ENCODE measurements at places on chromosomes 13 and 19. TPM values are rescaled to one million over a fixed set of nuclear protein-coding genes. Genes with fewer than 3 reads are reported as not detected.

Gene LILRA1
- total RNA-seq, result 0.08 TPM

Gene ZNF878
- total RNA-seq, result 0.87 TPM

Gene PCDH9
- total RNA-seq, result 1.1 TPM

Gene RASGRP4
- total RNA-seq, result 0.20 TPM

Gene SIGLEC14
- 1.6 TPM for total RNA-seq

- peak; percentile 36 for DNase-seq
Measured at GRCh38 chr13:113360446-113360845, 3.5 kb downstream of the GRTP1 start.

- no peak for DNase-seq
Measured at GRCh38 chr13:81106348-81106747, 765.4 kb upstream of the SPRY2 start.

GRCh38 chr13:113948034-113948742 lies 25.7 kb downstream of the C13orf46 start:
- DNase-seq, result no peak

GRCh38 chr13:86758116-86758515 lies 913.1 kb upstream of the SLITRK5 start:
- no peak for DNase-seq

DNA sequence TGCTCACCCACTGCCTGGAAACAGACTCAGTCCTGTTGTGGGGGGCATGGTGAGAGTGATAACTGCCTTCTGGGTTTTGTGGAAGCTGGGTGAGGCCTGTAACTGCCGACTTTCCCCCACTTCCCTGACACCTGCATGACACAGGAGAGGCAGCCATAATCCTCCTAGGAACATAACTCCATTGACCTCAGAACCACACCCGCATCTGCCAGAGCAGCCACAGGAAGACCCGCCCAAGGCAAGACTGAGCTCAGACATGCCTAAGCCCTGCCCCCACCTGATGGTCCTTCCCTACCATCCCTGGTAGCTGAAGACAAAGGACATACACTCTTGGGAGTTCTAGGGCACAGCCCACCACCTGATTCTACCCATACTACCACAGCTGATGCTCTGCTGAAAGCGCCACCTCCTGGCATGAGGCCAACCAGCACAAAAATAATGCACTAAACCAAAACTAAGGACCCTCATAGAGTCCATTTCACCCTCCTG lies 326.7 kb downstream of the RBM26 start:
- no peak for DNase-seq

DNA sequence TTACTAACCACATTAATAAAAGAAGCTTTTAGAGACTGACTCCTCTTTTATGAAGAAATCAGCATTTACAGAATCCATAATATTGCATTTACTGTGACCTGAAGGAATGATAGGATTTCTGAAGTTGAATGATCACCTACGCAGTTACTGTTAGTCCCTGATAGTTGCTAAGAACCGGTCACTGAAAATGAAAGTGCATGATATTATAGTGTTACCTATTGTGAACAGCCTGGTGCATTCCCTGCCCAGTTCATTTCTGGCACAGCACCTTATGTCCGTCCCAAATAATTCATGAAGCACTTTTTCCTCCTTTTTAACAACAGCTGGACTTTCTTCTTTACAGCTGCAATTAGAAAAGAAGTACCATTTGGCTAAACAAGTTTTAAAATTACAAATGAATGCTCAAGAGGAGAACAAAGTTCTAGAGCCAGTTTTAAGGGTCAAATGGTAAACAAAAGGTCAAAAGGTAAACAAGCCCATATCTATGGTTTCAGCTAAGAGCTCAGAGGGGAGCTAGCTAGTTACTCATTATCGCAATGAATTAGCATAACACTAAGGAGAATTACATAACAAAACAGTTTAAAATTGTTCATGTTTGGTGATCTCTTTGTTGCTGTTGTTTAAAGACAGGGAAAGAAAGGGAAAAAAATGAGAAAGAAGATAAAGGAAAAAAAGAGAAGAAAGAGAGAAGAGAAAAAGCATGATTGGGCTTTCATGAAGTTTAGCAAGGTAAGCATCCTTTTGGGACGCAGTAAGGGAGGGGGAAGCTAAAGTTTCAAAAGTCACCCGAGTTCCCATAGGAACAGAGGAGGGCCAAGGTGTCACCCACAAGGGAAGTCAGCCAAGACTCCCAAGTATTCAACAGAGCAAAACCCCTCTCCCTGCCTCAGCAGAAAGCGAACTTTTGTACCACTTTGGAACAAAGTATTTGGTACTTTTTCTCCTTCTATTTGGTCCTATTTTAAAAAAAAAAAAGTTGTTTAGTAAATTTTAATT lies 50.2 kb downstream of the FLT3 start:
- no peak for DNase-seq

GRCh38 chr19:4531562-4532165 lies 3.4 kb downstream of the PLIN5 start:
- DNase-seq, result peak; percentile 60

- no peak for DNase-seq
Measured at GRCh38 chr19:1917146-1917545, 11.9 kb downstream of the ADAT3 start.

DNA sequence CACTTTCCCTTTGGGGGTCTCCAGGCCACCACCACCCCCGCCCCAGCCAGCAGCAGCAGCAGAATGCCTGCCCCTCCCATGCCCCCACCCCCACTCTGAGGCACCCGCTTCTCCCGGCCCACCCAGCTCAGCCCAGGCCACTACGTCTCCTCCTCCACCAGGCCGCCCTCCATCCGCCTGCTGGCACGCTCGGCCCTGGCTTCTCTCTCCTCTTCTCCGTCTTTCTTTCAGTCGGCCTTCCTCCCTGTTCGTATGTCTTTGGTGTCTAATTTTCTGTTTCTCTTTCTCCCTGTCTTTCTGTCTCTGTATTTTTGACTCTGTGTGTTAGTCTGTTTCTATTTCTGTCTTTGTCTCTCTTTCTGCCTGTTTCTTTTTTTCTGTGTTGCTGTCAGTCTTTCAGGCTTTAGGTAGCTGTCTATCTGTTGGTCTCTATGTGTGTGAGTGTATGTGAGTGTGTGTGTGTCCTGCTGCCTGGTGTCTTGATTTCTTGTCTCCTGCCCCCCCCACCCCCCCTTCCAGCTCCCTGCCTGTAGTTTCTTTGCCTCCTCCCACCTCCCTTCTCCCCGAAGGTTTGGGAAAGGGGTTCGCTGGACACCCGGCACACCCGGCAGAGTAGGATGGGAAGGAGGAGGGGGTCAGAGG lies at the start of gene LGI4:
Gene LGI4, minus strand, starts transcription at position 459 of the 642 bp plus-strand sequence. Its CDS starts 379 bp downstream, at position 80.
- peak; percentile 45 for DNase-seq

DNA sequence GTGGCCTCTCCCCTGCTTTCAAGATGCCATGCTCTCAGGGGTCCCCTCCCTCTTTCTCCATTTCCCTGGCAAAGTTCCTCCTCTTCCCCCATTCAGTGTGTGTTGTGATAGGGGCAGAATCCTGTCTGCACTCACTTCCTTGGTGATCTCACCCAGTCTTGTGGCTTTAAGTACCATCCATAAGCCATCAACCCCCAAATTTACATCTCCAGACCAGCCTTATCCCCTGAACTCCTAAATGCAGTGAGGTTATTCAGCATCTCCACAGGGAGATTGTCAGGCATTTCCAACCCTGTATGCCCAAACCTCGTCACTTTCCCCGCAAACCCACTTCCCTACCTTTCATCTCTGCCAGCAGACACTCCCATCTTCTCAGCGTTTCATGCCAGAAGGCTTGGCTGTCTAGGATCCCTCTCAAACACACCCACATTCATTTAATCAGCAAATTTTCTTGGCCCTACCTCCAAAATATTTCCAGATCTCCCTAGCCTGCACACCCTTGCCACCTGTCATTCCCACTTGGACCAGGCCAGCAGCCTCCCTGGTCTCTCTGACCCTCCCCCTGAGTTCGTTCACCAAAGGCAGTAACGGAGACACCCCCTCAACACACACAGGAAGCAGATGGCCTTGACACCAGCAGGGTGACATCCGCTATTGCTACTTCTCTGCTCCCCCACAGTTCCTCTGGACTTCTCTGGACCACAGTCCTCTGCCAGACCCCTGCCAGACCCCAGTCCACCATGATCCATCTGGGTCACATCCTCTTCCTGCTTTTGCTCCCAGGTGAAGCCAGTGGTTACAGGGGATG lies at the start of gene HCST:
Gene HCST, plus strand, starts transcription at position 676 of the 808 bp plus-strand sequence. Its CDS starts 65 bp downstream, at position 741.
- no peak for DNase-seq

DNA sequence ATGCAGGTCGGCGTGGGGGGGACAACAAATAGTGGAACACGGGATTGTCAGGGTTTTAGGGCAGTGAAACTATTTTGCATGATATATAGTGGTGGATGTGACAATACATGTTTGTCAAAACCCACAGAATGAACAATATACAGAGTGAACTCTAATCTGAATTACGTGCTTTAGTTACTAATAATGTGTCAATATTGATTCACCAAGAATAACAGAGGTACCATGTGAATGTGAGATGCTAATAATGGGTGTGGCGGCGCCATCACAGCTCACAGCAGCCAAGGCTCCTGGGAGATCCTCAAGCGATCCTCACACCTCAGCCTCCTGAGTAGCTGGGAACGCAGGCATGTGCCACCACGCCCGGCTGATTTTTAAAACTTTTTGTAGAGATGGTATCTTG lies 12.9 kb downstream of the ELAVL1 start:
- DNase-seq, result no peak

- DNase-seq, result no peak
Measured at GRCh38 chr19:16326401-16327168, 2.0 kb downstream of the KLF2 start.

Data from pancreas (tissue), 10 donors.